ENCODE measurements at places on chromosomes 6 and 20.

GRCh38 chr6:38110481-38110971, 291.0 kb downstream of the ZFAND3 start:
- DNase-seq, result no peak

GRCh38 chr6:104431096-104431495, 428.6 kb downstream of the HACE1 start:
- DNase-seq, result no peak

GRCh38 chr6:140319209-140319608, 944.8 kb upstream of the CITED2 start:
- DNase-seq, result no peak

- no peak for DNase-seq
Measured at GRCh38 chr20:9040863-9041524, 27.9 kb upstream of the PLCB4 start.

DNA sequence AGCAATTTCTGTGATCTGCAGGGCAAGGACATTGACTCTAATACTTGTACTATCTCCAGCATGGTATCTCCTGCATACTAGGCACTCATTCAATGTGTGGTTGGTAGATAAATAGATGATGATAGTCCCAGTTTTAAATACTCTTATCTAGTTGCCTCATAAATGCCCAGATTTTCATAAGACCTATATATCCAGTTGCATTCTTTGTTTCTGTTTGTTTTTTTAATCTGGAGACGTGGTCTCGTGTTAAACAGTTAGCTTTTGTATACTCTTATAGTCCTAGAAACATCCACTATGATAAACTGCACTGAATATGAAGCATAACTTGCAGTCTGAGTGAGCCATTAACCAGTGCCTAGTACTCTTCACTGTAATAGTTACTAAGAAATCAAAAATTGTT, 35.5 kb upstream of the SUMO4 start:
- DNase-seq, result no peak

- no peak for DNase-seq
Measured at GRCh38 chr6:89782222-89782621, 37.4 kb downstream of the MDN1 start.

GRCh38 chr6:31170987-31171671, 647 bp upstream of the POU5F1 start:
- no peak for DNase-seq

GRCh38 chr20:33667245-33667675, 517 bp downstream of the ACTL10 start:
- DNase-seq, result no peak

DNA sequence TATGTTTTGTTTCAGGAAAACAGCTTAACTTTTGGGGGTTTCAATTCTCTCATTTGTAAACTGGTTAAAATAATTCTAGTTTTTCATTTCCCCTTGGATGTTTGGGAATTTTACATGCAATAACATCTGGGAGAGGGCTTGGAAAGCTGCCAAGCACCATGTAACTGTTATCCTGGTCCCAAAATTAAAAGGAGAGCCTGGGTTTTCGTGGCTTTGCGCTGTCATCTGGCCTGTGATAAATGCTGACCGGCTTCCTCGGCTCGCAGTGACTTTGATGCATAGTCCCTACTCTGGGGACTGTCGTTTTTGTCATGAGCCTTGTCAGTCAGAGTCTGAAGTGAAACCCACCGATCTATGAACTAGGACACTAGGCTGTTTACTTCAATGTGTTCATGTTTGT, 12.2 kb downstream of the SLC35F1 start:
- DNase-seq, result no peak

DNA sequence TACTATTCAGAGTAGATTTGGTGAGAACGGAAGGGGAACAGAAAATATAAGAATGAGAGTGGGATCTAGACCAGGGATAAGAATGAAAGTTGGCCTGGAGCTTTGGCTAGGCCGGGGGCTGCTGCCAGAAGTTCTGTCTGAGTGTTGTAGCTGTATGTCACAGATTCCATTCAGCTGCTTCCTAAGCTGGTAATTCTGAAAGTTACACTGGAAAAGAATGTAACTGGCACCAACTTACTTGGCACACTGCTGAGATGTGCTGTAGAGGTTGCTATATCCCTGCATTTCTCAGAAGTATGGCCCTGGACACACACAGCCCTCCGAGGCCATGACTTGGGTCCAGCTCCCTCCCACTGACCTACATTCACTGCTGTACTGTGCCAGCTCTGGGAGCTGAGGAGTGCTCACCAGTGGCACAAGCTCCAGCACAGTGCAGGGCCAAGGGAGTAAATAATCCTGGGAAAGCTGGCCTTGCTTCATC, 25.8 kb upstream of the TMEM217 start:
- DNase-seq, result no peak

- DNase-seq, result no peak
Measured at GRCh38 chr20:891706-892080, 24.4 kb downstream of the ANGPT4 start.

- peak; percentile 94 for DNase-seq
Measured at GRCh38 chr6:158869826-158870648, 50.9 kb upstream of the EZR start.
